ENCODE measurements at places on chromosomes 13 and 19.

DNA sequence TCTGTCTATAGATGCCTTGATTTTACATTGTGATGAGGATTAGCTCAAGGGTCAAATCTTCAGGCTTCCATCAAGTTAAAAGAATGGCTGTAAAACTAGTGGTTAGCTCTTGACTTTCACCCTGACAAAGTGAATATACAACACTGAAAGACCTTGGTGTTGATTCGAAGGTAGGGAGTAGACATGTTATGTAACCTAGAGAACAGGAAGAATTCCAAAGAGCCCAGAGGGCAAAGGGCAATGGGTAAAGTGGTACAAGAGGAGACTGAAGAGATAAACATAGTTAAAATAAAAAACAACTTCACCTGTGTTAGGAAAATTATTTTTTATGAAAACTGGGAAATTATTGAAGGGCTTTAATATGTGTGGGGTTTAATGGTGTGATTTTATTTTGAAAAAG lies 833.2 kb upstream of the KLHL1 start:
- no peak for DNase-seq

GRCh38 chr13:51292000-51292565 lies 47.4 kb upstream of the SERPINE3 start:
- no peak for DNase-seq

DNA sequence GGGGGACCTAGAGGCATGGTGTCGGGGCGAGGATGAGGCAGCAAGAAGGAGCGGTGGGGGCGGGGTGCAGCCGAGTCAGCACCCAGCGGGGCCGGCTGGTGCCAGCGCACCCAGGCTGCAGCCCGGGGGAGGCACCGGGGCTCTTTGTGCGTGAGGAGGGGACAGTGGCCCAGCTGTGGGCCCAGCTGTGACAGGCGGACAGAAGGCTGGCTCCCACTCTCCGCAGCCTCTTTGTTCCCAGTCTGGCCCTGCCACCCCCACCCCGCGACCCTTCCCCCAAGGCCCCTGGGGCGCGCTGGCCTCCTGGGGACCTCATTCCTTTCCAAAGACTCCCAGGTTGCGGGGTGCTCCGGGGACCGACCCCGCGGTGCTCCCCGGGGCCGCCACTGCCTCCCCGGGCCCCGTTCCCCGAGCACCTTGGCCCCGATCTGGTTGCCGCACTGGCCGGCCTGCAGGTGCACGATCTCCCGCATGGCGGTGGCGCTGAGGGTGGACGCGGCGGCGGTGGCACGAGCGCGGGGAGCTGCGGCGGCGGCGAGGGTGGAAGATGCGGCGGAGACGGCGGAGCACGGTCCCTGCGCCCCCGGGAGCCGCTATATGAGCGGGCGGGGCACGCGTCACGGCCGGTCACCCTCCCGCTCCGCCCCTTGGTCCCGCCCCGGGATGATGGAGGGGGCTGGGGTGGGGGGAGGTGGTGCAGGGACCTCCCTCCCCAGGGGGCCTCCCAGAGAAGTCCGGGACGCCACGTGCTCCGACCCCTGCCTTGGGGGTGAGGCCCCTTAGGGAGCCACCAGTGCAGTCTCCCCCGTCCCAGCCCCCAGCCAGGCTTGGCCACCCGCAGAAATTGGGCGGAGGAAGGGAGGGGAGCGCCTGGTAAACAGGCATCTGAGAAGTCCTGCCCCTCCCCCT lies at the start of gene TUBB4A:
Gene TUBB4A (minus strand): TSS at position 570 of the 909 bp plus-strand sequence. CDS start 97 bp downstream, at position 473.
- peak; percentile 65 for DNase-seq

- peak; percentile 74 for DNase-seq
Observed at GRCh38 chr19:49809160-49809940, 3.7 kb downstream of the FUZ start.

DNA sequence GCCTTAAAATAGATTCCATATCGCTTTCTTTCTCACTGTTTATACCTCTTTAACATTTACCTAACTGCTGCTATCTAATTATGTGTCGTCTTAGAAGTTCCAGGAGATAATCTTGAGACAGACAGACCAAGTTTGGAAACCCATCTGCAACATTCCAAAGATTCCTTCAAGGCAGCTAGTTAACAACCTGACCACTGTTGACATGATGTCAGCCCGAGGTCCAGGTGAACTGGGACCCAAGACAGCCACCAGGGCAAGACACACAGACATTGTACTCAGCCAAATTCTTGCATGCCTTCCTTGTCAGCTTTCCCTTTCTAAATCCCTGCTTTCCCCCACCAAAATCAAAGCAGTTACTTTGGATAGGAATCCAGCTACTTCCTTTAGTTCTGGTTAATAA lies 1476.5 kb upstream of the PRR20A start:
- DNase-seq = no peak
